ENCODE measurements at places on chromosomes 4 and X.

- DNase-seq: no peak
Measured at GRCh38 chrX:84415140-84415539, 87.1 kb downstream of the HDX start.

DNA sequence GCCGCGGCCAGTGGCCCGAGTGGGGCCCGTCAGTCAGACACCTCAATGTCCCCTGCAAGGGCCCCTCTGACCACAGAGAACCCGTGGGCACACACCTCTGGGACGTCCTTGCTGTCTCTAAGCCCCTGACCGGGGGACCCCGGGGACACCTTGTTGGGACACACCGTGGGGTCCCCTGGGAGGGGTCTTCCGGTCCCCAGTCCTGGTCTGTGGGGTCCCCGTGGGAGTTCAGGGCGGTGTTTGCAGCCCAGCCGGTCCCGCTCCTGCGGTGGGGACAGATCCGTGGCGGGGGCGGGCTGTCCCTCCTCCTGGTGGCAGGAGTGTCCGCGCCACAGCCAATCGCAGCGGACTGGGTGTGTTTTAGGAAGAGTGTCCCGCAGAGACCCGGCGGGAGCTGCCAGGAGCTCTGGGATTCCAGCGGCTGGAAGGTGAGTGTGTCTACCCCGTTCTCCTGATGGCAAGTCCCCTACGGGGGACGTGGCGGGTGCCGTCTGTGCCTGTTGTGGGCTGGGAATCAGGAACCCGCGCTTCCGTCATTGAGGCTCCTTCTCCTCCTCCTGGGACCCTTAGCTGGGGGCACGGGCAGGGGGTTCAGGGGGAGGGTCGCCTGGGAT, 5.1 kb upstream of the PLCXD1 start:
- peak; percentile 94 for DNase-seq

GRCh38 chr4:155954118-155954685, 536 bp upstream of the CTSO start:
- peak; percentile 45 for DNase-seq

DNA sequence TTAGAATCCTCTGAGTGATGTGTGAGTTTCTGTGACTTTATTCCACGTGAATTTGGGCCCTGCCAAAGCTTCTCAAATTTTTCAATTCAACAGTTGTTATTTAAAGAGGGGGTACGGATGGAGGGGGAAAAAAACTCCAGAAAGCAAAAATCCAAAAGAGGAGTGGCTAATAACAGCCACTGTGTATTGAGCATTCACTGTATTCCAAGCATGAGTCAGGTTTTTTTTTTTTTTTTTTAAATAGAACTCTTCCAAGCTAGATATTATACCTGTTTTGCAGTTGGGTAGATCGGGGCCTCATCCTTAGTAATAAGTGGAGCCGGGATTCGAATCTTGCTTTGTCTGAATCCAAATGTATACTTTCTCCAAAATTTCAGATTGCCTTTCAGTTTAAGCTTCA, 6.4 kb upstream of the RHOH start:
- no peak for DNase-seq

DNA sequence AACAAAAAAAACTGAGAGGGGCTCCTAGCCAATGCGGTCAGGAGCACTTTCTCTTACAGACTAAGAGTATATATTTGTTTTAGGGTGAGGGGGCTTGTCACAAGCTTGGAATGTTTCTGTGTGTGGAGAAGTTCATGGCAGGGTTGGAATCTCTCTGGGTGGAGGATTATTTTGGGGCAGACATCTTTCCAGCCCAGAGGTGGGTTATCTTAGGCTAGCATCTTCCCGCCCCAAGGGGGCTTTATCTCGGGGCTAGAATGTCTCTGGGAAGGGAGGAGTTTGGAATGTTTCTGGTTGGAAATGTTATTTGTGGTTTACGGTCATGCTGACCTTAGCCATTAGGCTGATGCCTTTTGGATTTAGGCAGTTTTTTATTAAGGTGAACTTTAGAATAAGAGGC, 205.7 kb downstream of the RELL1 start:
- no peak for DNase-seq

GRCh38 chr4:141815646-141816045, 179.3 kb downstream of the IL15 start:
- no peak for DNase-seq

DNA sequence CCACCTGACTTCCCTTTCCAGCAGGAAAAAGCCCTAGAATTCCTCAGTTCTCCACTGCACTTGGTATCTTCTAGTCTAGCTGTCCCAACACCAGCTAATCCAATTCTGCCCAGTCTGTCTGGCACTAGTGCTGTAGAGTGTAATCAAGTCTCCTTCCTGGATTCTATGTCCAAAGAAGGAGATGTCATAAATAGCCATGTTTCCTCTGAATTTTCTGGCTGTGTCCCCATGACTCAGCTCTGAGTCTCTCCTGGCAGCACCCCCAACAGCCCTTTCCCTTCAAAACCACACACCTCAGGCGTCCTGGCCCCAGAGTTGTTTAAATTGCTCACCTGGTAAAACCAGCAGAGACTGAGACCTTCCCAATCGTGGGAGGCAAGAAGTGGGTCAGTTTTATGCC, 197.2 kb downstream of the GRXCR1 start:
- no peak for DNase-seq

- no peak for DNase-seq
Measured at GRCh38 chr4:14929669-14930068, 72.6 kb upstream of the CPEB2 start.

DNA sequence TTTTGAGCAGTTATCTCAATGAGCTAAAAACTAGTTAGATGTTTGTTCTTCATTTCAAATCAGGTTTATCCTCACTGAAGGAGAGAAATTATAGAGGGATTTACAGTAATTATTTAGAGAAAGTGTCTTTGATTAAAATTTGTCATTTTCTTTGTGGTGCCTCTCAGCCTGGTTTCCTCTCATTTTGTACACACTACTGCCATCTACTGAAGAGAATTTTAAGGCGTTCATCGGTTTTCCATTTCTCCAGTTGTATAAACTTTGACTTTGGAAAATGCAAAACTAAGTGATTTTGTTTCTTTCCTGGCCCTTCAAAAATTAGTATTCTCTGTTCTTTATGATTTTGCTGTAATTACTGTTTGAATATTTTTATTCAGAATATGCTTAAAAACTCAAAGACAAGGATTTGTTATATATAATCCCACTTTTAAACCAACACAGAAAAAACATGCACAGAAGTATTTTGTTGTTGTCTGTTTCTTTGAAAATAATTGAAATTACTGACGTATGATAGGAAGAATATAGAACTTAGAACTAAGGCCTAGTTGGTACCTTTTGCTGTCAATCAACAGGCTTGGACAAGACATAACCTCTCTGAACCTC, 34.4 kb upstream of the ANXA3 start:
- no peak for DNase-seq

GRCh38 chr4:96175871-96176270, 336.0 kb downstream of the PDHA2 start:
- no peak for DNase-seq

DNA sequence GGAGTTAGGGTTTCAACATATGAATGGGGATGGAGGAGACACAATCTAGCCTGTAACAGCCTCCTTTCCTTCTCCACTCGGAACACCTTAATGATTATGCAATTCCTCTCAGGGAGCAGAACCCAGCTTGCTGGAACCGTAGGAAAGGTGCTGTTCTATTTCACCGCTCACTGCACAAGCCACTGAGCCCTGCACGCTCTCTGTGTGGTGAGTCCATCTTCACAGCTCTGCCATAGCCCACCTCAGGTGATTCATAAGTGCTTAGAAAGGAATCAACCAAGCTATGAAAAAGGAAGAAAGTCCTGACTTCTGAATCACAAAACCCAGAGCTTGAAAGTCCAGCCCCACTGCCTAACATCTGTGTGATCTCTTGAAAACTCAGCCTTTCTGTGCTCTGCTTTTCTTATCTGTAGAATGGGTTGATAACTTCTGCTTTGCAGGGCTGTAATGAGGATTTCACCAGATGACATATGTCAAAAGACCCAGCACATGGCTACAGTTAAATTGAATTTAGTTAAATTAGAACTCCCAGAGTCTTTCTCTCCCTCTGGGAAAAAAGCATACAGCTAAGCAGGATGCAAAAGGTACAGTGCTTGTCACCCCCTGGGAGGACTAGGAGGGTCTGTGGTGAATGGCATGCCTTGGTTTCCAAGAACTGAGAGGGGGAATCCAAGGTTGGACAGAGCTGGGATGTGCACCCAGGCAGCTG, 91.6 kb downstream of the WFS1 start:
- DNase-seq: no peak

- DNase-seq: no peak
Measured at GRCh38 chrX:119008110-119008744, 33.8 kb downstream of the LONRF3 start.

DNA sequence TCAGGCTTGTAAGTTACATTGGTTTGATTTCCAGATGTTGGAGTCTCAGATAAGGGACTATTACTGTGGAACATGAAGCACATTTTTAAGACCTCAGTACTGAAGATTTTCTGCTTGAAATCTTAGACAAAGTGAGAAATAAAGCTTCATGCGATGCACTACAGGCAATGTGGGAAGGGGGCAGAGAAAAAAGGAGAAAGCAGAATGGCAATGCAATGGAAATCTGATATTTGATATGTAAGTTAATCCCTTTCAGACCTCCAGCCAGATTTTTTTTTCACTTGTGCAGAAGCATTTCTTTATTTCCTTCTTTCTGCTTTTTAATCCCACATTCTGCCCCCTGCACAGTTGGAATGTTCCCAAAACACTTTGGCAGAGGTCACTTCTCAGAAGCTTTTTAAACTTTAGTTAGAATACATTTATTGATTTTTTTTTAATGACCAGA, 174.3 kb downstream of the ADGRL3 start:
- no peak for DNase-seq

All from left lobe of liver (tissue), 2 donors.